Stimulated activated naive CD4-positive, alpha-beta T cell treated with Interleukin-2 at 50 U/mL for 16 hours (primary cell): ENCODE measurements at places on chromosomes 1 and 21.

DNA sequence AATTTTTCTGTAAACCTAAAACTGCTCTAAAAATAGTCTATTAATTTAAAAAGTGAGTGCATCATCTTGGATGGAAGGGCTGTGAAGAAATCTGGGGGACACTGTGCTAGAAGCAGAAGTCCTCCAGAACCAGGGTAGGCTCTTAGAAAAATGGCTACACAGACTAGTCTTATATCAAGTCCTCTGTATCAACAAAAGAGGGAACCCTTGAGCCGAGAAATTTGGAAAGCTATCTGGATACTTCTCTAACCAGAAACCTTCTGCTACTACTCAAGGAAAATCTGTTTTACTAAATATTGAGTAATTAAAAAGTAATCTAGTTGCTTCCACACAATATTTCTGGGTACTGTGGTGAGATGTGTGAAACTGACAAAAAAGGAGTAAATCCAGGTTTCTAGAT, 92.1 kb downstream of the WDR3 start:
- no peak for DNase-seq

DNA sequence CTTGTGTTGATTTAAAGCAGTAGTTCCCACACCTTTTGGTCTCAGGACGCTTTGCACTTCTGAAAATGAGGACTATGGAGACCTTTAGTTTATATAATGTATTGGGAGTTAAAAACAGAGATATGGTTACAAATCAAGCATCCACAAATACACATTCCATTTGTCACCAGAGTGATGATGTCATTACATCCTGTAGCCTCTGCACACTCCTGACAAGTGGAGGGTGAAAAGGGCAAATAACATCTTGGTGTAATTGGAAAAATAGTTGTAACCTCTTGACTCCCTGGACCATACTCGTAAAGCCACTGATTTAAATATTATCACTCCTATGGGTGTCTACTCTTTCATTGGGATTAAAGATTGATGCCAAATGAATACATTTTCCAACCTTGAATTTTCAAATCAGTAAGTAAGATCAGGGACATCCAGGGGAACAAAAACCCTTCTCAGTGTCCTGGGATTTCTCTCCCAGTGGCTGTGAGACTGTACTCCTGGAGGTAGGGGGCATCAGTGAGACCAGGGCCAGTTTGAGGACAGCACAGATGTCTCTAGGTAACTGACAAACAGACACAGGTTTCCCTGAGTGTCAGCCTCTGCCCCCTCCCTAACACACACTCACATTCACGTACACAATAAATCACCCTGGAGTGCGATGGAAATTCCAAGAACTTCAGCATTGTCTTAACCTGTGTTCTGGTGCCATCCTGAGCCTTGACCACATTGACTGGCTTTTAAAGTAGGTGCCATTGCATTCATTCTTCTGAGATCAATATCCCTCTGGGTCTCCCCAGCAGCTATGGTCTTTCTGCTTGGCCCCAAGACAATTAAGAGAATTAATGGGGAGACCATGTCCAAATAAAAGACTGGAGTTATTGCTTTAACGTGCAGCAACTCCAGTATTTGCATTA, 63.0 kb downstream of the NR5A2 start:
- no peak for DNase-seq

DNA sequence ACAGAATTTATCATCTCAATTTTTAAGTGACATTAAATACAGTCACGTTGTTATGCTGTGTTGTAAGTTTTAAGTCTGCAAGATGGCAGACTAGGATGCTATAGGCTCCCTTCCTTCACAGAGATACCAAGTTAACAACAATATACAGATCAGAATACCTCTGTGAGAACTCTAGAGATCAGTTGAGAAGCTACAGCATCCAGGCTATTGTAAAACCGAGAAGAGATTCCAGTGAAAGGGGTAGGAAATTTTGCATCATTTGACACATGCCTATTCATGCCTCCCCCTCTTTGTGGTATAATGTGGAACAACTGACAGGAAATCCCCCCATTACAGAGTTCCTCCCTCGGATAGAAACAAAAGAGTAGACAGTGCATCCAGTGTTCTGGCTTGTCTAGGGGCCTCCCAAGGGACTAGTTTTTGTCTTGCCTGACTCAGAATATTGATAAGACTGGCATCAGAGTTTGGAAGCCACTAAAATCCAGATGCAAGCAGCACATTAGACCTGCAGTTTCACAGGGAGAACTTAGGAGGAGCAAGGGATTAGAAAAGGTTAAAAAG, 80.6 kb downstream of the LBR start:
- DNase-seq: no peak

- DNase-seq: no peak
Measured at GRCh38 chr1:5972198-5972520, 20.1 kb downstream of the NPHP4 start.

GRCh38 chr1:117663156-117663902, 57.5 kb downstream of the TENT5C start:
- DNase-seq: no peak

- DNase-seq: peak; percentile 15
Measured at GRCh38 chr1:13732971-13733667, 33.1 kb downstream of the PRDM2 start.

GRCh38 chr1:167529829-167530474, 11.6 kb upstream of the CD247 start:
- DNase-seq: no peak

- DNase-seq: no peak
Measured at GRCh38 chr21:38683222-38683621, 122.5 kb upstream of the ETS2 start.

GRCh38 chr1:170145770-170146676, at the start of gene NTMT2:
NTMT2 (plus strand) TSS chr1:170145959; CDS start chr1:170146108, 149 bp downstream.
- no peak for DNase-seq

- DNase-seq: no peak
Measured at GRCh38 chr1:208595236-208595635, 351.1 kb upstream of the PLXNA2 start.

GRCh38 chr21:25370311-25370744, 237.0 kb downstream of the MRPL39 start:
- DNase-seq: no peak

GRCh38 chr1:103353391-103353790, 172.1 kb upstream of the RNPC3 start:
- no peak for DNase-seq

DNA sequence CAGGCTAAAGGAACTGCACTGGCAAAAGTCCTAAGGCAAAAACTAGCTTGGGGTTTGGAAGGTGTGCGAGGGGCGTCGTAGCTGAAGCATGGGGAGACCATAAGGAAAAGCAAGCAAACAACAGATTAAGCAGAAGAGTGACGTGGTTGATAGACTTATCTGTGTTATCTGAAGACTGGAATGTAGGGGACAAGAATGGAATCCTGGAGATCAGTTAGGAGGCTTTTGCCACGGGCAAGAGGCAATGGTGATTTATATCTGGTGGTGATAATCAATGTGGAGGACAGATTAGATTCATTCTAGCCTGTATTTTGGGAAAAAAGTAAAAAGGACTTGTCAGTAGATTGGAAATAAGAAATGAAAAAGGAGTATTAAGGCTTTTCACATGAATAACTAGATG, 97.4 kb downstream of the ITSN1 start:
- DNase-seq: no peak

GRCh38 chr1:145995148-145995881, 1.1 kb downstream of the TXNIP start:
- no peak for DNase-seq

DNA sequence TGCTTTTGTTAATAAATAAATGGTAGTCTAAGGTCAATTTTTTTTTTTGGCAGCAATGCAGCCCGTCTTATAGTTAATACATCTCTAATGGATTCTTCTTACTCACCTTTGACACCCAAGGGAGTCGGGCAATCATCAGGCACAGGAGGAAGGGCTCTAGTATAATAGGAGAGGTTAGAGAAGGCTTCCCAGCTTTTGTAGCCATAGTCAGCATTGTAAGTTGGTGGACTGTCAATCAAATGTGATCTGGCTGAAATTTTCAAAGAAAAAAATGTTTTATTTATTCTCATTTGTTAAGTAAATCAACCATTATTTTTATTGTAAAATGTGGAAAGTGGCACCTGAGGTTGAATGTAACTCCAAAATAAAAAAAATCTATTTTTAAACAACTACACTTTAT, 2.1 kb downstream of the PTGS2 start:
- no peak for DNase-seq

DNA sequence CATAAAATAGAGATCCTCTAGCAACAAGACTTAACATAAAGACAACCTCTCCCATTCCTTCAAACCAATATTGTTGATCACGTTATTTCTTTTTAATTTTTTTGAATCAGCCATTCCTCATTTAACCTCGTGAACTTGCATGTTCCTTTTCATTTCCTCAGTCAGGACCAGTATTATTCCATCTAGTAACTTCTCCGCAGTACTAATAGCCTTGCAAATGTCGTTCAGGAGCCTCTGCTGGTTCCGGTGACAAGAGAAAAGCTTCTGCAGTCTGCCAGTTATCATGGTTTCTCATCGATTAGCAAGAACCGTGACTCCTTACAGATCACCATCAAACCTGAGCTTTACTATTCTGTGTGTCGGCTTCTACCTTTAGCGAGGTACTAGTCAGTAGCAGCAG, 3.0 kb downstream of the APP start:
- DNase-seq: no peak

DNA sequence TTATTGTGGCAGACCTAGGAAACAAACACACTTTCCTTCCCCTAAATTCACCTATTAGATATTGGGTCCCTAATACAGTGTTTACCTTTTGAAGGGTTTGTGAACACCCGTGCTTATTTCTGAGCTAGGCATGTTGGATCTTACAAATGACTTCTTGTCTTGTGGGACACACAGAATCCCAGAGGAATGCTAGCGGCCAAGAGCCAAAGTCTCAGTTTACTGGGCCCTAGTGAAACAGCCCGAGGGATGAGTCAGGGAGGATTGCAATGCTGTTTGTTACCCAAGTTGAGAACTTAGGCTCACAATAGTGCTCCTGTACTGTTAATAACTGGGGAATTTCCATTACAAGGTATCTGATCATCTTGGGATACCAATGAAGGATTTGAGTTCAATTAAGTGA, 100.1 kb upstream of the AKT3 start:
- DNase-seq: no peak

- DNase-seq: no peak
Measured at GRCh38 chr1:65229754-65230339, 79.5 kb upstream of the DNAJC6 start.

- no peak for DNase-seq
Measured at GRCh38 chr1:40210511-40211204, 37.1 kb upstream of the TMCO2 start.

DNA sequence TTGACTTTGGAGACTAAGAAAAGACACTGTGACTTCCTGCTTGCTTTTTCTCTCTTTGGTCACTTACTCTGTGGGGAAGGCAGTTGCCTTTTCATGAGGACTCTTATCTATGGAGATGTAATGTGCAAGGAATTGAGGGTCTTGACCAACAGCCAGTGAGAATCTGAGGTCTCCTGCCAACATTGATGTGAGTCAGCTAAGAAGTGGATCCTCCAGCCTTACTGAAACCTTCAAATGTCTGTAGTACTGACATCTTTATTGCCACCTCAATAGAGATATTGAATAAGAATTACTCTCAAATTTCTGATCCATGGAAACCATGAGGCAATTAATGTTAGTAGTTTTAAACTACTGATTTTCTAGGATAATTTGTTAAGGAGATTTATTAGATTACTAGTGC, 598.4 kb downstream of the ADGRL2 start:
- DNase-seq: no peak

GRCh38 chr1:182226618-182227017, 165.0 kb downstream of the GLUL start:
- no peak for DNase-seq

- DNase-seq: no peak
Measured at GRCh38 chr1:233654658-233655280, 40.9 kb downstream of the KCNK1 start.

DNA sequence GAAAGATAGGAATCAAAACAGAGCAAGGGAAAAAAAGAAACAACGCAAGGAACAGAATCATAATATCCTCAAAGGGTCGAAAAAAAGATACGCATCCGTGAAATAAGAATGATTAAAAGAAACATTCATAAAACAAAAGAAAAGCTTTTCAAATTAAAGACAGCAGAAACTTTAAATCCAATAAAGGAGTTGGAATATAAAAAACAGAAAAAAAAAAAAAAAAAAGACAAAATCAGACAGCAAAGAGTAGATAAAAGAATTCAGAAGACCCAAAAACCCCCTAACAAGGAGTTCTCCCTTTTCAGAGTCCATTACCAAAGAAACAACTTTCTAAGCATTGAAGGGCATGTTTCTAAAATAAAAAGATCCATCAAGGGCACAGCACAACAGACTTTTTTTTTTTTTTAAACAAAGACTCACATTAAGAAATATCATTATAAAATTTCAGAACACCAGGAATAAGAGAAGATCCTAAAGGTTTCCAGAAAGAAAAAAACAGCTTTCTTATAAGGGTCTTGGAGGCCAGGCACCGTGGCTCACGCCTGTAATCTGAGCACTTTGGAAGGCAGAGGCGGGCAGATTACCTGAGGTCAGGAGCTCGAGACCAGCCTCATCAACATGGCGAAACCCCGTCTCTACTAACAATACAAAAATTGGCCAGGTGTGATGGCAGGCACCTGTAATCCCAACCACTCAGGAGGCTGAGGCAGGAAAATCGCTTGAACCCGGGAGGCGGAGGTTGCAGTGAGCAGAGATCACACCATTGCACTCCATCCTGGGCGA, 44.7 kb downstream of the ENAH start:
- DNase-seq: no peak

GRCh38 chr1:85659174-85659573, 49.1 kb downstream of the ZNHIT6 start:
- no peak for DNase-seq

- no peak for DNase-seq
Measured at GRCh38 chr1:232179896-232180778, 449.8 kb downstream of the SIPA1L2 start.

- peak; percentile 43 for DNase-seq
Measured at GRCh38 chr1:165369255-165369848, 12.8 kb upstream of the LMX1A start.

GRCh38 chr1:201282216-201282615, 1.1 kb upstream of the PKP1 start:
- DNase-seq: no peak

GRCh38 chr1:24901791-24902470, 28.1 kb downstream of the RUNX3 start:
- no peak for DNase-seq

GRCh38 chr1:52157582-52157981, 15.7 kb downstream of the ZFYVE9 start:
- no peak for DNase-seq

DNA sequence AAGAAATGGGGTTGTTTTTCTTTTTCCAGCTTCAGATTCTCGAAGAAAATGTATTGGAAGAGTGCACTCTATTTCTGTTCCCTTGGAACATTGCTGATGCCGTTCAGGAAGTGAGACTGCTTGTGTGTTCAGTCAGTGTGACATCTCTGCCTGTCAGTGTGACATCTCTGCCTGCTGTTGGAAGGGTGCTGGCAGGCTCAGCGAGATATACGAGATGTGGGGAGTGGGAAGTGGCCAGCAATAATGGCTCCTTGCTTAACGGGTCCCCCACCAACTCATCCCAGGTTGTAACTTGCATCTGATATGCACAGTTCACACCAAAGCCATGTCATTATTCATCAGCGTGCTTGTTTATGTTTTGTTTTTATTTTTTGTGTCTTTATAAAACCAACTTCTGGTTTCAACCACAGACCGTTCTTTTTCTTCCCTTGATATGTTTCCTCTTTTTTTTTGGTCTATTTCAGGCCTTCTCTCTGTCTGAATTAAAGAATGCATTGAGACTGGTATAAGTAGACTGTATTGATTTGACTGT, 145.4 kb downstream of the GALNT2 start:
- DNase-seq: no peak

GRCh38 chr21:26194326-26194725, 23.8 kb upstream of the APP start:
- DNase-seq: no peak
